ENCODE measurements at places on chromosomes 16 and 17.

- DNase-seq: no peak
Observed at GRCh38 chr17:8289103-8289397, 580 bp downstream of the RANGRF start.

- no peak for DNase-seq
Observed at GRCh38 chr16:12090151-12090530, 113.6 kb downstream of the SNX29 start.

DNA sequence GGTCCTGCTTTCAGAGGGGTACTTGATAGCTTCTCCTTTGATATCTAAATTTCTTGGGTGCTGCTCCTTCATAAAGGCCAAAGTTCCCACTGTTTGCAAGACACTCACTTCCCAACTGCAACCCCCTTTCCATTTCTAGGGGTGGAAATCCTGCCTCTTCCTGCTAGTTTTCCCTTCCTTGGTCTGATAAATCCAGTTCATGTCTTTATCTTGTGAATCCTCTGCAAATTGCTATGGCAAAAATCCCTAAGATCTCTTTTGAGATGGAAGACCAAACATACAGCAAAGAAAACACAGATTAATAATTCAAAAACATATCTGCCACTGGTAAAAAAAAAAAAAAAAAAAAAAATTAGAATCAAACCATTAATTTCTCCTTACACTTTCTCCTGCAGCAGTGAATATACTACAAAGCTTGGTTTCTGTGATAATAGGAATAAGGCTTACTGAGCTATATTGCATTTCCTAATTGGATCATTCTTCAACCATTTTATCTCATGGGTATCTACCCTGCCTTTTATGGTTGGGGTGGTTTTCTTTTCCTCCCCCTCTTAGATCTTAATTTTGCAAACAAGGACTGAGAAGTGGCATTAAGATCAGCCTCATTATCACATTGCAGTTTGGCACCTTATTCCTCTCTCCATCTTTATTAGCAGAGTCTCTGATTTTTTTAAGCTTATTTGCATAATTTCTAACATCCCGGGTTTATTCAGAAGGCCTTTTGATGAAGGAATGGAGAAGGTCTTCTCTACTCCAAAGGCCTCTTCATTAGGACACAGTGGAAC lies 439.1 kb downstream of the XYLT1 start:
- DNase-seq: no peak

- no peak for DNase-seq
Observed at GRCh38 chr16:63980763-63981162, 1141.1 kb downstream of the CDH11 start.

- DNase-seq: no peak
Observed at GRCh38 chr16:4169415-4169814, 53.2 kb upstream of the ADCY9 start.

- DNase-seq: no peak
Observed at GRCh38 chr16:17018585-17018939, 452.2 kb downstream of the XYLT1 start.

- no peak for DNase-seq
Observed at GRCh38 chr16:20673882-20674683, 23.4 kb downstream of the ACSM1 start.

DNA sequence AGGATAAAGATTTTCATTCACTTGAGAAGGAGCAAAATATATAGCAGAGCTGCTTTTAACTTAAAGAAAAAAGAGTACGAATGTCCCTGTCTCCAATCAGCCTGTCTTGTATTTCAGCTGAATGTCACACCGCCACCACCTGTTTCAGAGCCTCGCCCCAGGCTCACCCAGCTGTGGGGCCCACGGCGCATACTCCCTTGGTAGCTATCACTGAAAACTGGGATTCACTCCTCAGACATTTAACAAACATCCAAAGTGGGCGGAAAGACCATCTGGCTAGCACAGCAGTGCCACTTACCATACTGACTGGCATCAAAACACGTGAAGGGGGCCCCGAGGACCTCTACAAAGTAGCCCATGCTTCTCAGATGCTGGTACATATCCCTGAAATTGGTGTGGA lies 25.4 kb upstream of the SLC38A8 start:
- no peak for DNase-seq

DNA sequence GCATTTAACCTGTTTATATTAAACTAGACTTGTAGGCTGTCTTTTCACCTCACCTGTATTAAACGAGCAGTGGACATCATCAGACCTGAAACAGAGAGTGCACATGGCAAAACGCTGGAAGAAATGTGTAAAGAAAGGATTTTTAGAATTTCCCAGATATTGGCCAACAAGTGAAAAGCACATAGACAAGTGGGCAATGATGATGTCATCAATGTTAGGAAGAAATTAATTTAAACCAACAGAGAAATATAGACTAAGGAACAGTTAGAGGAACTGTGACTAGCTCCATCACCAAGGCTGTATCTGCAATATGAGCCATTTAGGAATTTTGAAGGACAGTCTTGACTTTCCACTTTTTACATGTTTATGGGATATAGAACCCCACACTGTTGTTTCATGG lies 67.1 kb upstream of the SLC12A3 start:
- DNase-seq: no peak

GRCh38 chr16:78800523-78800922 lies 701.1 kb downstream of the WWOX start:
- DNase-seq: no peak

GRCh38 chr17:2171702-2172076 lies 116.8 kb downstream of the HIC1 start:
- DNase-seq: no peak

DNA sequence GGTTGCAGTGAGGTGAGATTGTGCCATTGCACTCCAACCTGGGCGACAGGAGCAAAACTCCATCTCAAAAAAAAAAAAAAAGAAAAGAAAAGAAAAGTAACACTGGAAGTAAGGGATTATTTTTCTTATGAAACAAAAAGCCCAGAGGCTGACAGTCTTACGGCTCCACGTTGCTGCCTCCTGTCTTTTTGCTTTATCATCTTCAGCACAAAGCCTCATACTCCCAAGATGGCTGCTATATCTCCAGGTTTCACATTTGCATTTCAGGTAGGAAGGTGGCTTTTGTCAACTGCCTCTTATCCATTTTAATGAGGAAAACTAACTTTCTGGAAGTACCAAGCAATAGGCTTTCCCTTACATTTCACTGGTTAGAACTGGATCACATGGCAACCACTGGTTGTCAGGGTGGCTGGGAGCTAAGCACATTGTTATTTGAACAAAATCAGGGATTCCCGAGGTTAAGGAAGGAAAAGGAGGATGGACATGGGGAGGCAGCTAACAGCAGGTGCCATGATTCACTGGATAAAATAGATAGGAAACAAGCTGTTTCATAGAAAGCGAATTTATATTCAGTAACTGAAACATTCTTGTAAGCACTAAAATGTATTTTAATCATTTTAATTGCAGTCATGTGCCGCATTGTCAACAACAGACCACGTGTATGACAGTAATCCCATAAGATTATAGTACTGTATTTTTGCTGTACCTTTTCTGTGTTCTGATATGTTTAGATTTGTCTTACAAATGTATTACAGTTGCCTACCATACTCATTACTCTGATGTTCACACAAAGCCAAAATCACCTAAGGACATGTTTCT lies 58.6 kb downstream of the KSR1 start:
- no peak for DNase-seq

DNA sequence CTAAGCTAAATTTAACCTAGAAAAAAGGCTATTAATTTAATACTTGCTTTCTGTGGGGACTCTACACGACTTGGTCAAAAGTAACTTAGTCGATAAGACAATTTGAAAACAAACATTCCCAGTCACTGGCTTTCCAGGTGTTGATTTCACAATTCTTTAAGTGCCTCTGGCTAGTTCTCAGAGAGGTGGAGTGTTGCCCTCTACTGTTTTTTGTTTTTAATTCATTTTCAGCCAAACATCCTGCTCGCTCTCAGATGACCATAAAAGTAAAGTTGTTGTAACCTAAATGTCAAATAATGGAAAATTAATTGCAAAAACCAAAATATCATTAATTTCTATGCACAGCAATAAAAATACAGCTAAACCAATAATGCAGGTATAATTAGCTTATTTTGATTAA lies 107.1 kb downstream of the MYO1D start:
- DNase-seq: no peak

DNA sequence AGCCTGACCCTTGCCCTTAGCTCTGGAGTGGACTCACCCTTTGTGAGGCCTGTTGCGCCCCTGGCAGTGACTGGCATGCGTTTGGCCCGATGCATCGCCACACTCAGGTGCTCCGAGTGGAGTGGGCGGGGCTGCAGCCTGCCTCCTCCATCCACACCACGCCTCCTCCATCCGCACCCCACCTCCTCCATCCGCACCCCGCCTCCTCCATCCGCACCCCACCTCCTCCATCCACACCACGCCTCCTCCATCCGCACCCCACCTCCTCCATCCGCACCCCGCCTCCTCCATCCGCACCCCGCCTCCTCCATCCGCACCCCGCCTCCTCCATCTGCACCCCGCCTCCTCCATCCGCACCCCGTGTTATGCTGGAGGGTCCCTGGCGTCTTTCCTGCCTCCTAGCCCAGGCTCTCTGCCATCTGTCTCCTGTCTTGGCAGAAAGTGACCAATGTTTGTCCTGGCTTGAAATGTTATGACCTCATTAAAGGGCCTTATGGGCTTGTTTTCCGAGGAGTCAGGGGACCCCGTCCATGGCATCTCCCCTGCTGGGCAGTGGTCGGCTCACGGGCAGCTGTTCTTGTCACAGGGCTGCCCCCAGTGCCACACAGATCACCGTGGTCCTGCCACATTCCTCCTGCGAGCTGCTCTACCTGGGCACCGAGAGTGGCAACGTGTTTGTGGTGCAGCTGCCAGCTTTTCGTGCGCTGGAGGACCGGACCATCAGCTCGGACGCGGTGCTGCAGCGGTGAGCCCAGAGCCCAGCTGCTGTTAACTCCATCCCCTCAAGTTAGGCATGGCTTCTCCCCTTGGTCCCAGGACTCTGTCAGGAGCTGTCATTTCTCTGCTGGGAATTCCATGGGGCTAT lies 28.7 kb upstream of the MYO15B start:
- DNase-seq: no peak

All from left renal cortex interstitium (tissue), 4 donors.